ENCODE measurements at places on chromosomes 2 and 18.

GRCh38 chr2:215356948-215357461 is 45.1 kb downstream of the ATIC start:
- DNase-seq, result no peak

- DNase-seq, result no peak
These were observed 319.8 kb downstream of the RND3 start for GRCh38 chr2:150167711-150168110.

DNA sequence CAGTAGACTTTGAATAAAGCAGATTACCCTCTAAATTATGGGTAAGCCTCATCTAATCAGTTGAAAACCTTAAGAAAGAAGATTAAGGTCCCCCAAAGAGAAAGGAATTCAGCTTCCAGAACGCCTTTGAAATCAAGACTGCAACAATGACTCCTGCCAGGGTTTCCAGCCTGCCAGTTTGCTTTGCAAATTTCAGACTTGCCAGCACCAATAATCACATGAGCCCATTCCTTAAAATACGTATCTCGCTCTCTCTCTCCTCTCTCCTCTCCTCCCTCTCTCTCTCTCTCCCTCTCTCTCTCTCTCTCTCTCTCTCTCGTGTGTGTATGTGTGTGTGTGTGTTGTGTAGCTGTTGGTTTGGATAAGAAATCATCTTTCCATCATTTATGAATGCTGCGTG is 184.2 kb downstream of the PDE1A start:
- DNase-seq, result no peak

GRCh38 chr2:122261911-122262310 is 506.5 kb downstream of the TSN start:
- no peak for DNase-seq

DNA sequence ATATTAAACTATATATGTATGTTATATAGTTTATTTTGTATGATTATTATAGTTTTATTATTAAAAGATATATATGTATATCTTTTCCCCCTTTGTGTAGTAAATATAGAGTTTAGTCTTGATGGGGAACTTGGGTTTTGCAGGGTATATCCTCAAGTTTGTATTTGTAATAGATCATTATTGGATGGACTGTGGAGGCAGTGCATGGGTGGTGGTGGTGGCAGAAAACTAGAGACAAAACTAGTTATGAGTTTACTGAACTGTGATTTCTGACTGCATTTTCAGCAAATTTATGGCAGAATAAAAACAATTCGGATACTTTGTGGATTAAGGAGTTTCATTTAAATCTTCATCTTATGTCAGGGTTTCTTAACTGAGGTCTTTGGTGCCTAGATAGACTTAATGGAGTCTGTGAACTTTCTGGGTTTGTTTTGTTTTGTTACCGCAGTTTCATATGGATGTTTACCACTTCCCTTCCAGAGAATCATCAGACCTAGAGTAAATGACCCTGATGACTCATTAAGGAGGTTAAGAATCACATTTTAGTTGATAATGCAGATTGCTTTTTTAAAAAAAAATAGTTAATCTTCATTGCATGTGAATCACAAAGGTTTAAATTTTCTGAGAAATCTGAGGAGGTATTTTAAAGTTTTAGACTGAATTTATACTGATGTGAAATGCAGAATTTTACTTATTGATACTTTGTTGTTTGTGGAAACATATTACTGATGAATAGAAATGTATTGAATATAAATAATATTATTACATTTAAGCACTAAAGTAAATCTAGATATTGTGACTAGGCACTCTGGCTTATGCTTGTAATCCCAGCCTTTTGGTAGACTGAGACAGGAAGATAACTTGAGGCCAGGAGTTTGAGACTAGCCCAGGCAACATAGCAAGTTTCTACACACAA is 14.5 kb downstream of the EPC2 start:
- DNase-seq, result no peak

GRCh38 chr2:219059375-219059724 is 1.4 kb downstream of the IHH start:
- no peak for DNase-seq

- no peak for DNase-seq
These were observed 16.9 kb upstream of the ALPP start for GRCh38 chr2:232361646-232362045.

- no peak for DNase-seq
These were observed 53.5 kb downstream of the HNRNPLL start for GRCh38 chr2:38549071-38549704.

DNA sequence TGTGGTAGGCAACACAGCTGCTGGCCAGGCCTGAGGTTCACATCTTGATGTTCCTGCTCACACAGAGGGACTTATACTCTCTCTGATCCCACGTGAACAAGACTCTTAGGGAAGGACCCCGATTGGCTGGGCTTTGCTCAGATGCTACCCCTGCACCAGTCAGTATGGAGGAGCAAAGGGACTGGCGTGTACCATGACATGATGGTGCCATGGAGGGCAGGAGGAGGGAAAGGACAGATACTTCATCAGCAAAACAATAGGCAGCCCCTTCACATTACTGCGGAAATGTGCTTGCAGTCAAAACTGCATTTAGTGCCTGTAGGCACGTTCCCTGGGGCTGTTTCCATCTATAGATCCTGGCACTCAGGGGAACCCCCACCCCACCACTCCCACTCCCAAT is 42.7 kb downstream of the ZFP36L2 start:
- no peak for DNase-seq

DNA sequence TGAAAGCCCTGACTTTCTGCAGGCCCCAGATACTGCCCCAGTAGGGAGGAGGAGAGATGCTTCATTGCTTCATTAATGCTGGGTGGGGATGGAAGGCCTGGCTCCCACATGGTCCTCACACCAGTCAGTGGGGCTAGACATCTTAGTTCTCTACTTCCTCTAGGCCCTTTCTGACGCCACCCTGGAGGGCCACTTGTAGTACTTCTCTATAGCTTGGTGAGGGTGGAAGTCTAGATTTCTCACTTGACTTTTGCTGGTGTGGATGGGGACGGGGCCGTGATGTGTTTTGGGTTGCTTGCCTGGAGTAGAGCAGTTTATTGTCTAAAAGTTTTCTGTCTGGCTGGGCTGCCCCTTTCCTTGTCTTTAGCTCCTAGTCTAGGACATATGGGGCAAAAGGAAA is 18.7 kb downstream of the MERTK start:
- DNase-seq, result no peak

DNA sequence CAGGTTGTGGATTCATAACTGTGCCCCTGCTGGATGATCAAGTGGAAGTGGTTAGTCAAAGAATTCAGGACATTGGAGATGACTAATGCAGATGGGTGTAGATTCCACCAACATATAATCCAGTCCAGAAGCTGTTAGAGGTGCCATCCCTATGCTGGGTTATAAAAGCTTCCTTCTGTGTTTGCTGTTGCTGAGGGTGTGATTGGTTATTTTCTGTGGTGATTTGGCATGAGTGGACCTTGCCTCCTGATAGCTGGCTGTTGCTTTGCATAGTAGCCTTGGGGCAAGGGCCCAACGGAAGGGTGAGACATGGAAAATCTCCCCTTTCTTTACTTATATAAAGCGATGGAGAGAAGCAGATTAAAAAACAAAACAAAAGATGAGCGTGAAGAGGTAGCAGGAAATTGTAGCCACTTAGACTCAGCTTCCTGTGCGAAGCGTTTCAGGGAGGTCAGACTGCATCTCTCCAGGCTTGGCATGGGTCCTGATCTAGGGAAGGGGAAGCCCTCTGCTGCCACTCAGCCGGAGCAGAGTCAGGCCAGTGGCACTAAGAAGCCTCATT is 190.4 kb downstream of the FMNL2 start:
- no peak for DNase-seq

DNA sequence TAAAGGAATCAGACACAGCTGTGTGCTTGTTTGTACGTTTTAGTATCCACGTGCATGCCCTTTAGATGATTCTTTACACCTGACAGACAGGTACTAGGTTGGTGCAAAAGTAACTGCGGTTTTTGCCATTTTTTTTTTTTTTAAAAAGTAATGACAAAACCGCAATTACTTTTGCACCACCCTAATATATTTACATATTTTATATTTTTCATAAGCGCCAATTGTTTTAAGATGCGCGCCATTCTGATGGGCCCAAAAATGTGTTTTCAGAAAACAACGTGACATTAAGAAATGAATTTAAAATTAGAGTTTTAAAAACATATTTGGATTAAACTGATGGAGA is 972 bp upstream of the COBLL1 start:
- DNase-seq, result no peak

DNA sequence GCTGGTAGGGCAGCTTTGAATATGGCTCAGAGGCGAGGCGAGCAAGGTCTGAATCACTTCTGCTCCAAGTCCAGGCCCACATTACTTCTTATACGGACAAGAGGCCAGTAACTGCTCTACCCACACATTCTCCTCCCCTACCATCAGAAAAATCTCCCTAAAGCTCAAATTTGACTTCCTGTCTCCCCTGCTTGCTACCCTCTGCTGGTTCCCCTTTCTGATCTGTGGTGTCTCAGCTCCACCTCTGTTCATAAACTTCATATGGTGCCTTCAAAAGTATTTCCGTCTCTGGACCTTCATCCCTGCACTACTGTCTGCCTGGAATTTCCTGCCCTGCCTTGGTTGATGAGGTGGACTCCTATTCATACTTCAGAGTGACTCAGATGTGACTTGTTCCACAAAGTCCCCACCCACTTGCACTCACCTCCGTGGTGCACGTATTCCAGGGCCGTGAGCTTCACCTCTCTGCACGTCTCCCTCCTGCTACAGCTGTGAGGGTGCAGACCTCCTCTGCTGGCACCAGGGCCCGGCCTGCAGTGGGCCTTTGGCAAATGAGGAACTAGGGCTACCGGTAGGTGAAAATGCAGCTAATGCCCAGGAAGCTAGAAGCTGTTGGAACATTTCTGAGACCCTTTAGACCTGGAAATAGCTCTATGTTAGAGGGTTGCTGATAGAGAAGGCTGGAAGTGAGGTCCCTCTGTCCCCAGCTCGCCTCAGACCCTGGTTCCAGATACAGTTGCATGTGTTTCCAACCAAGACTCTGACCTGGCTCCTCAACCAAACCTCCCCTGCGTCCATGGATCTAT is 24.6 kb upstream of the KCMF1 start:
- DNase-seq, result peak; percentile 59

DNA sequence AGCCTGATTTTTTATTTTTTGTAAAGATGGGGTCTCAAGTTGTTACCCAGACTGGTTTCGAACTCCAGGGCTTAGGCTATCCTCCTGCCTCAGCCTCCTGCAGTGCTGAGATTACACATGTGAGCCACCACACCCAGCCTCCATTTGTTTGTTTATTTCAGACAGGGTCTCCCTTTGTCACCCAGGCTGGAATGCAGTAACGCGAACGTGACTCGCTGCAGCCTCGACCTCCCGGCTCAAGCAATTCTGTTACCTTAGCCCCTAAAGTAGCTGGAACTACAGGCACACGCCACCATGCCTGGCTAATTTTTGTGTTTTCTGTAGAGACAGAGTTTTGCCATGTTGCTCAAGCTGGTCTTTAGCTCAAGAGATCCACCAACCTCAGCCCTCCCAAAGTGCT is 27.2 kb downstream of the UBXN4 start:
- no peak for DNase-seq

DNA sequence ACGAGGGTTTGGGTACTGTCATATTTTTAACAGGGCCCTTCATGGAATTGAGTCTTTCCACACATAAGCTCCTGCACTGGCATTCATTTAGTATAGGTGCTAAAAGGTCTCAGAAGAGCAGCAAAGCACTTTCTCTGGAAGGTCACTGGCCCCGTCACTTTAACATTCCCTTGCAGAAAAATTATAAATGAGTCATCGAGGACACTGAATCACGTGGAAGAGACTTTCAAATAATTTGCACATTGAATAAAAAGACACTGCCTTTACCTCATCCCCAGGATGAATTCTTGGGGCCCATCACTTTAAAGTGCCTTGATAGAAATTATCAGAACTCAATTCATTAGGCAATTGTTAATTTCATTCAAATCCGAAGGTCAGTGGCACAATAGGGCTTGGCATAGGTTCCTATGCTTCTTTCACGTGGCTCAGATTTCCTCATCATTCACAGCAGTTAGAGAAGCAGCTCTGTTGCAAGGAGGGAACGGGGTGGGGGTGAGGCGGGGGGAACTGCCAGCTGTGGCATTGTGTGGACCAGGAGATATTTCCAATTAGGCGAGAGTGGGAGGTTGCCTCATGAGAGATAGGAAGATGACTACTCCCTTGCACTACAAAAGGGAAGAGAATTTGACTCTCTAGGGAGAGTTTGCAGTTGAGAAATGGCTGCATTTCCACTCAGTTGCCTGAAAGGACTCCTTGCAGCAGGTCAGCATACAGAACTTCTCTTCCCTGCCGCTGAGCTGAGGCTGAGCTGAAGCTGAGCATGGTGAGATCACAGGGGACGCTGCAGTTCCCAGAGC is 86.3 kb upstream of the NPAS2 start:
- no peak for DNase-seq

GRCh38 chr2:191929288-191929687 is 82.4 kb upstream of the CAVIN2 start:
- no peak for DNase-seq

DNA sequence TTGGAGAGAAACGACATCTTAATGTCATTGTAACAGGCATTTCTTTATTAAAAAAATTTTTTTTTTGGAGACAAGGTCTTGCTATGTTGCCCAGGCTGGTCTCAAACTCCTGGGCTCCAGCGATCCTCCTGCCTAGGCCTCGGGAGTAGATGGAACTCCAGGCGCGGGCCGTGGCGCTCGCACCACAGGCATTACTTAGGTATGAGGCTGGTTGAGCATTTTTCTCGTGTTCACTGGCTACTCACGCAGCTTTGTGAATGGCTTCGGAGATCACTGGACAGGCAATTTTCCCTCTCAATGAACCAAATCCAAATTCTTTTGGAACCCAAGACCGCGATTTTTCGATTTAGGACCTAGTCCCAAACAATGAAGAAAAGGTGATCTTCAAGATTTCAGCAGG is 795 bp upstream of the TCF7L1 start:
- DNase-seq, result no peak

- peak; percentile 52 for DNase-seq
These were observed at the start of gene MTA3 for GRCh38 chr2:42568401-42569115. MTA3 (plus strand) TSS chr2:42568632; CDS start chr2:42568746, 114 bp downstream.

DNA sequence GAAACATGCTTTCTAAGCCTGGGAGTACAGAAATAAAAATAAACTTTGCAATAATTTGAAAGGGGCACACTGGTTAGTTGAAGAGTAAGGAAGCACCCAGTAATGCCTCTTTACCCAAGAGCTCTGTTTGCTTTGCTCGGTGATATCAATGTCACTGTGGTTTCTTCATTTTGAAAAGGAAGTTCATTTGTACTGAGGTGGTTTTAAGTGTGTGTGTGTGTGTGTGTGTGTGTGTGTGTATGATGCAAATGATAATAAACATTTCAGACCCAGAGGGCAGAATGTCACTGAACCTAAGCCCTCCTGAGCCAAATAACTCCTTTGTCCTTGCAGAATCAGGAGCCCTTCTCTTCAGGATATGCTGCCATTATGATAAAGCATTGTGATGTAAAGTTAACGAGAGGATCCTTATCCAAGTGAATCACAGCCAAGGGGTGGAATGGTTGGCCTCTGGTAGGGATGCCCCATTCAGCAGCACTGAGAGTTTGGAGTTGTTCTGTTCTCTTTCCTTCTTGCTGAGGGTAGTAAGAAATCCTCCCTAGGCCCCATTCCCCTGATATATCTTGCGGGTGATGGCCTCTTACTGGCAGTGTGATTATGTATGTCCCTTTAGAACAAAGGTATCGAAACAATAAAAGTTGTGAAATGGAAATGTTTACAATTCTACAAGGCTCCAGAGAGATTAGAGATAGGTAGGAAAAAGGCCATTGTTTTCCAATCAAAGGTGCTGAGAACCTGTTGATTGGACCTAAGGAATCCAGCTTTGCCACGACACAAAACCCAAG is 7.6 kb downstream of the ITGA6 start:
- no peak for DNase-seq
